ENCODE measurements at places on chromosomes 6 and 20.

DNA sequence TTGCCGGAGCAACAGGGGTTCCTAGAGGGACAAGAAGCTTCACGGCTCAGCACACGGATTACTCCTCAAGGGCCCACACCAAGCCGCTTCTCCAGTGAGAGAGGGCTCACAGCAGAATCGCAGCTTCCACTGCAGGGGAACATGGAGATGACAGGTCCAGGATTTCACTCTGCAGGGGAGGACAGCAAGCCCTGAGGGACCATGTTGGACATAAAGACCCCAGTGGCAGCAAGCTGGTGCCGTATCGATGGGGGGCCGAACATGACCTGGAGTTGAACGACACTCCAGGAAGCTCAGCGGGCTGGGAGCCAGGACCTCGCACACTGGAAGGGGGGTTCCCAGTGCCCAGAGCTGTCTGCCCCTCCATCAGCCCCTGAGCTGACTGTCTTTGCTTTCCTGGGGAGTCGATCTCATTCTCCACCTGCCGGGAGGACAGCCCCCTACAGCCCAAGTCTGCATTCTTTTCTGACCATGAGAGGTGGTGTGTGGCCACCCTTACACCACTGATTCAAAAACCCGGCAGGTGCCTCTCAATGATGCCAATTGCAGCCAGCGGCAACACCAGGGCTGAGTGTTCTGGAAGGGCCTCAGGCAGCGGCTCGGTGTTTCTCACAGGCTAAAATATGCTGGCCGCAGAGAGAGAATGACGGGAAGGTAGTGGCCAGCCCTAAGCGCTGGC lies 194.5 kb upstream of the CDH4 start:
- no peak for DNase-seq

- no peak for DNase-seq
Observed at GRCh38 chr6:31035862-31036497, 25.7 kb downstream of the MUC22 start.

DNA sequence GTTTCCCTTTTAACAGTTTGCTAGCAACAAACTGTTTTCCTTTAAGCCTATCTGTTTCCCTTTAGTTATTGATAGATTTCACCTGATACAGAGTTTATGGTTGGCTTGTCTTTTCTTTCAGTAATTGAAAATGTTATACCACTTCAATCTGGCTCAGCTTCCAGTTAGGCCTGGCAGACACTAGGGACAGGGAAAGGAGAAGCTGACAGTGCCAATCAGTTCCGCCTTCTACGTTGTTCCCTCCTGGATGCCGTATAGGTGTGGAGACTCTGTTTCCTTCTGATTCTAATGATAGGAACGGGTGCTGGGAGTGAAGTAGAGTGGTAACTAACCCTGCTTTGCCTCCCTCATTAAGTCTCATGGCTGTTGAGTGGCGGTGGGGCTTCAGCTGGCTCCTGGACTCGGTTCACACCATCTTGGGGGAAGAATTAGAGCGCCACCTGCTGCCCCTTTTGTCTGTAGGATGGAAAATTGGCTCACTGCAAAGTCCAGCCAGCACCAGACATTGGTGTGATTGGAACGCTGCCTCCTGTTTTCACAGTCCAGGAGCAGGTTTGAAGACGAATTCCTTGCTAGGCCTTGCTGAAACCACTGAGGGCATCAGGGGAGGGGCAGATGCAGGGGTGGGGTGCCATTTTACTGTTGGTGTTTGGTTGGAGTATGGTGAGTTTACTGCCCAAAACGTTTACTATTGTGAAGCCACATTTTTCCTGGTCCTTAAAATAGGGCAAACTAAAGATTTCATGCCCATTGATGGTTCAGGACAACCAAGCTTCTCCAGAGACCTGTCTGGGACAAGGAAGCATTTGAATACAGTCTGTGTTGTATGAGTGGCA lies 1729.5 kb downstream of the GRIK2 start:
- DNase-seq = peak; percentile 76

GRCh38 chr6:41694815-41695526 lies 40.4 kb downstream of the TFEB start:
- DNase-seq = no peak

- DNase-seq = no peak
Observed at GRCh38 chr20:62644802-62645496, 2.6 kb downstream of the SLCO4A1 start.

DNA sequence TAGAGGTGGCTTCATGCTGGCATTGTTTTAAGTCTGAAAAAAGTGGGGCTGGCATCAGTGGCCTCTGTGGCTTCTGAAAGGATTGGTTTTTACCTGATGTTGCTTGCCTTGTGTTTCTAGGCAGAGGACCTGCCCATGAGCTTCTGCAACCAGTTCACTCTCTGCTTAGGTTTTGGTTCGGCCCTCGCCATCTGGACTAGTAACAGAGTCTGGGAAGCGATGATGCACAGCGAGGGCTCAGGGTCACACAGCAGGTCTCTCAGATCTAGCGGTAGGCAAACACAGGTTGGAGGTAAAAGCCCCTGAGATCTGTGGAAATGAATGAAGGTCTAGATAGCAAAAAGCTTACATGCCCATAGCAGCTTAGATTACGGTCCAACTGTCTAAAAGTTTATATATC lies 6.8 kb upstream of the RBL1 start:
- DNase-seq = no peak

DNA sequence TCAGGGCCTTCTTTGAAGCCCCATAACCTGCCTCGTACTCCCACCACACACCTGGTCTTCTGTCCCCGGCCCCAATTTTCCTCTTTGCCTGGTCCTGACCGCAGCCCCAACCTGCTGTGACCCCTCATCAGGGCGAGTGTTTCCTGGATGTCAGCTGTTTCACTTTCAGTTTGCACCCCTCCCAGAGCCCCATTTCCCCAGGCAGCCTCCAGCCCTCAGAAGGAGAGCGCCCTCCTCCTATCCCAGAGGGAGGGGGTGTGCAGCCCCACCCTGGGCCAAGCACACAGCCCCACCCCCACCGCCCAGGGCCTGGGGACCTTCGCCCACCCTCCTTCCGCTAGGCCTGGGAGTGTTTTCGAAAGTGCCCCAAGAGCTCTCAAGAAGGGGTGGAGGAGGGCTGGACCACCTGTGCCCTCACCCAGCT lies 1.5 kb downstream of the BAK1 start:
- DNase-seq = no peak

DNA sequence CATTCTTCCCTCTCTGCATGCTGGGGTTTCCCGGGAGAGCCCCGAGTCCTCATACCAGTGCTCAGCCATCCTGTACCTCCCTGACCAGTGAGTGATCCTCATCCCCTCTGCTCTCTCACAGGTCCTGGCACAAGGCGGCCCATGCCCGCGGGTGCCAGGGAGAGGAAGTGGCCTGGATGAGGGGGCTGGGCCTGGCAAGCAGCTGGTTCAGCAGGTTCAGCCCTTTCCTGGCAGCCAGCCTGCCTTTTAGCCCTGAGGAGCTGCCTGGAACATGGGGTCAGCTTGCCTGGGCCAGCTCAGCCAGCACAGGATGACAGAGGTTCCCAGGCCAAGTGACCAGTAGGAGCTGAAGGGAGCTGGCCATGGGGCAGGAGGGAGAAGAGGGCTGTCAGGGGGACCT lies 10.9 kb downstream of the MOCS1 start:
- no peak for DNase-seq

DNA sequence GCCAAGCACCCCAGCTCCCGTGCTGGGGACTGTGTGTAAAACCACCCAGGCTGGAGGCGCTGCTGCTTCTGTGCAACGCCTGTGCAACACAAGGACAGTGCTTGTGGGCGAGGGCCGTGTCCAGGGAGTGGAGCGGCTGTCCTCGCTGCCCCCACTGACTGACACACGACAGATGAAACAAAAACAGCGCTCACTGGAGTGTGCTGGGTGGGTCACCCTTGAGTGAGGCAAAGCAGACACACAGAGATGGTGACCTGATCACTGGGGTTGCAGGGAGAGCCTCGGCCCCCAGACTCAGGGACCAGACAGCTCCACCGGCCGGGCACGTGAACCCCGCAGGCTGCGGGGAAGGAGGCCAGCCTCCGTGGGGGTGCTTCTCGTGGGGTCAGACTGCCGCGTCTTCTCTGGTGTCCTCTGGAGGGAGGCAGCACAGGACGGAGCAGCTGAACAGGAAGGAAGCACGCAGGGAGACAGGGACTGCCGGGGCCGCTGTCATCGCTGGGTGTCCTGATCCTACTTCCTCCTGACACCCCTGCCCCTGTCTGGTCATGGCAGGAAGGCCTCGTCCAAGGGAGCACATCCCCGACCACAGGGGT lies 75.9 kb upstream of the CST7 start:
- no peak for DNase-seq

- no peak for DNase-seq
Observed at GRCh38 chr20:23083553-23084220, 2.4 kb downstream of the CD93 start.

- DNase-seq = no peak
Observed at GRCh38 chr6:34512738-34513115, 43.4 kb downstream of the SPDEF start.

GRCh38 chr6:73231986-73232391 lies 6.7 kb upstream of the KHDC1L start:
- DNase-seq = no peak

DNA sequence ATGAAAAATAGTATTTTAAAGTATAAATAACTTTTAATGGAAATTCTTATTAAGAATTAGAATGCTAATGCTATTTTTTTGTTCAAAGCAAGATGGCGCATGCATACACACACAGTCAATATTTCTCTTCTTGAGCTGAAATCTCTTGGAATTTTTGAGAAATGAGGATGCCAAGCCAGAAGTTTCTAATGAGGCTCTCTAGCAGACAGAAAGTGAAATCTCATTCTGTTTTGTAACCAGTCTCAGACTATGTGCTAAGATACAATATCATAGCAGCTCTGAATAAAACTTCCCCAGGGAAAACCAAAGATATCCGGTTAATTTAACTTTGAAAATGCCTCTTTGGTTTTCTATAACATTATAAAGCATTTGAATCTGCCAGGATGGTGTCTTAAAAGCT lies 97.2 kb upstream of the HDAC2 start:
- DNase-seq = no peak

DNA sequence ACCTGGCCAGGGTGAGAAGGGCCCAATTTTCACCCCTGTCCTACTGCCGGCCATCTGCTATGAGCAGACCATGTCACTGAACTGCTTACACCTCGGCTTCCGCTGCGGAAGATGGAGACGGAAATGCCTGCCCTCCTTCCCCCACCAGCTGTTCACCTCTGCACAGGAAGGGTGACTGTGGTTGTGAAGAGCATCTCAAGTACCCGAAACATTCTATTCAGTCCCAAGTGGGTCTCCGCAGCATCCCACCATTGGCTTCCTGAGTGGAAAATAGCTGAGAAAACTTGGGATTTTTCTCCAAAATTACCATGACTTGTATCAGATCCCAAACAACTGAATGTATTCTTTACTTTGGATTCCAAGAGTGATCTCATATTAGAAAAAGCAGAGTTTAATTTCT lies 16.1 kb downstream of the DOK5 start:
- DNase-seq = no peak

DNA sequence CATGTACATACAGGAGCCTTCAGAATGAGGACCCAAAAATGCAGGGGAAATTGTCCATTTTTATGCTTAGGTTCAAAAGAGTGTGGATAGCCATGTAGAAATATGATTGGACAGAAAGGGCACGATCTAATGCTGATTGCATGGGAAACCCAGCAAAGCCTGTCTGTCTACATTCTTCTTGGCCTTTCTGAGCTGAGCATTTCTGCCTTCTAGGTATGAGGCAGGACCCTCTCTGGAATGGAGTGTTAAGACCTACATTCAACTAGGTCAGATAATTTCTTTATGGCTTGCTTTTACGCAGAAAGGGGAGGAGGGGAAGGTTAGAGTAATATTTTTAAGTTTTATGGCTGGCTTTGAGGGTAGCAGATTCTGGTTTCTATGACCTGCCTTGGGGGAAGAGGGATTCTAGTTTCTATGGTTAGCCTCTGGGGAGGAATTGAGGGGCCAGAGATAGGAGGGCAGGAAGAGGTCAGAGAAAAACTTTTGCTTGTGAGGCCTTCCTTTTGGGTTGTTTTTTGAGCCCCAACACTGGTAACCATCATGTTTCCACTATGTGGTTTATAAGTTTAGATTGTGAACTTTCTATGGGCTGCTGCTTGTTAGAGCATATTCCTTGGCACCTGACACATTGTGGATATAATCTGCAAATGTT lies 63.5 kb downstream of the LYRM2 start:
- no peak for DNase-seq

DNA sequence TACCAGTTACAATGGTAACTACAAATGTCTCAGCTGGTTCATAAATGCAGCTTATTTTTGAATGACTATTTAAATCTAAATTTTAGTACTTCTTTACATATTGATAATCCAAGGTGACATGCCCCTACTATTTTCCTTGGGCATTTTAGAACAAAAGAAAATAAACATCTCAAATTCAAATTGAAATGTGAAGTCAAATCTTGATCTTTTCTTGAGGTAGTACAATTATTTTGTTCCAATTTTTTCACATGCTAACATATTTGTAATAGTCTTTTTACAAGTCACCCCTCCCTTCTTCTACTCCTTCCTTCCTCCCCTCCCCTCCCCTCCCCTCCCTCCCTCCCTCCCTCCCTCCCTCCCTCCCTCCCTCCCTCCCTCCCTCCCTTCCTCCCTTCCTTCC lies 370.1 kb upstream of the MMS22L start:
- no peak for DNase-seq

- DNase-seq = no peak
Observed at GRCh38 chr6:1763404-1763803, 153.7 kb downstream of the FOXC1 start.

DNA sequence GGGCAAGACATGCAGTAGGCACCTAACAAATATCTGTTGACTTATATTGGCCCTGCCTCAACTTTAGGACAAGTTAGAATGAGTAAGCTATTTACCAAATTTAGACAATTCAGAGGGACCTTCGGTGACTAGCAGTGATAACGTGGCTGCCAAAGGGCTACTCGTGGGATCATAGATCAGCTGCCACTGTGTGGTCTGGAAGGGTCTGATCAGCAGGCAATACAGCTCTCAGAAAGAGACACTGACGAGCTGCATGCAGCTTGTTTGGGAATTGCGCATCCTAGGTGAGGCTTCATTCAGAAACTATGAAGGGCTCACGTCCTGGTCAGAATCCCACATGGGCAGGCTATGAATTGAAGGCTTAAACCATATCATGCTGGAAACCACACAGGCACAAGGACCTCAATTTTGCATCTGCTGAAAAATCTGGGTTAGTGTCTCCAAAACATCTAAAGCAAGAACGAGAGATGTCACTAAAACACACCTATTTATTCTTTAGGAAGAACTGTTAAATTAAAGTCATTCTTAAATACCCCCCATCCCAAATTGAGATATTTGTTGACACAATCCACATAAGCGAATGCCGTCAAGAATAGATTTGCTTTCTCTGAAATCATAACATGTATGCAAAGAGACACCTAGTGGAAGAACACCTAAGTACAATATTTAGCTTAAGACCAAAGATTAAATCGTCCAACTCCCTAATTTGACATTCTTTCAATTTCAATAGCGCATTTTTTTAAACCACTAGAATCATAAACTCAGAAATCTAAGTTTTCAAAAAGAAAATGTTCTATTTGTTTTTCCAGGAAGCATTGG lies 79.6 kb downstream of the IPCEF1 start:
- DNase-seq = peak; percentile 2

GRCh38 chr6:66740346-66740745 lies 1033.3 kb upstream of the EYS start:
- no peak for DNase-seq

All from NCI-H2081 (cell line).